Panc1 (cell line): ENCODE measurements at places on chromosomes 12 and 14. TPM values are rescaled to one million over a fixed set of nuclear protein-coding genes. Genes with fewer than 3 reads are reported as not detected.

The HCFC2 gene
- total RNA-seq: 8.5 TPM

The ATXN7L3B gene
- total RNA-seq: 18.0 TPM

The LRTM2 gene
- total RNA-seq: not detected

DNA sequence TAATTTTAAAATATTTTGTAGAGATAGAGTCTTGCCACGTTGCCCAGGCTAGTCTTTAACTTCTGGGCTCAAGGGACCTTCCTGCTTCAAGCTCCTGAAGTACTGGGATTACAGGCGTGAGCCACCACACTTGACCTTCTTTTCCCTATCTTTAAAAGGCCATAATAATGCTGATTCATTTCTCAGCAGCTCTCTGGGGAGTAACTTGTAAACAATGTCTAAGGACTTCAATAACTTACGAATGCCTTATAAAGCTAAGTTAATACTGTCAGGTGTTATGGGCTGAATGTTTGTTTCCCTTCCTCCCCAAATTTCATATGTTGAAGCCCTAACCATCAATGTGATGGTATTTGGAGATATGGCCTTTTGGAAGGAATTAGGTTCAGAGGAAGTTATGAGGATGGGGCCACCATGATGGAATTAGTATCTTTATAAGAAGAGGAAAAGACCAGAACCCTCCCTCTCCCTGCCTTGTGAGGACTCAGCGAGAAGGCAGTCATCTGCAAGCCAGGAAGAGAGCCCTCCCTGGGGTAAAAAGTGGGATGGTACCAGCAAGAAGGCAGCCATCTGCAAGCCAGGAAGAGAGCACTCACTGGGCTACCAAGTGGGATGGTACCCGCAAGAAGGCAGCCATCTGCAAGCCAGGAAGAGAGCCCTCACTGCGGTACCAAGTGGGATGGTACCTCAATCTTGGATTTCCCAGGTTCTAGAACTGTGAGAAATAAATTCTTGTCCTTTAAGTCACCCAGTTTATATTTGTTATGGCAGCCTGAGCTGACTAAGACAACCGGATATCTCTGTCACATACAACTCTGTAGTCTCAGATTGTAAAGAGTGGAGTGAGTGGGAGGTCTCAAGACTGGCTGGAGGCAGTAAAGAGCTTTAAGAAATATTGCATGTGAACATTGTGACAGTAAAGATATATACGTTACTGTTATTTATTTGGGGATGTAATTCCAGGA, 16.3 kb upstream of the YBX3 start:
- no peaks in the 10 kb centered on the region for H3K4me1 ChIP-seq
- no peaks in the 10 kb centered on the region for H3K36me3 ChIP-seq
- H3K27ac ChIP-seq: no peak overlapping the region
- H3K4me3 ChIP-seq: no peak overlapping the region

DNA sequence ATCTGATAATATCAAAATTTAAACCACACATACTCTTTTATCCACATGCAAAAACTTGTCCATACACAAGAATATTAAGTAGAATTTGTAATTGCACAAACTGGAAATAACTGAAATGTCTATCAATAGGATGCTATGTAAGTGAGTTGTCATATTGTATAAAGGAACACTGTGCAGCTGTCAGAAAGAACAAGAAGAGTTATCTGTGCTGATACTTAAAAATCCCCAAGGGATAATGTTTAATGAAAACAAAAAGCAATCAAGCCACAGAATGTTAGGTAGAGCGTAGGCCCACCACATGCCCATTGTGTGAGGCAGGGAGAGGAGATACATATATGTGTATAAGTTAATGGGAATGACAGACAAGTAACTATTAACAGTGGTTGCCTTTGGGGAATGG, 25.9 kb upstream of the HIGD1C start:
- H3K27me3 ChIP-seq: no peaks in the 10 kb centered on the region
- DNase-seq: no peak
- H3K4me3 ChIP-seq: no peak overlapping the region

DNA sequence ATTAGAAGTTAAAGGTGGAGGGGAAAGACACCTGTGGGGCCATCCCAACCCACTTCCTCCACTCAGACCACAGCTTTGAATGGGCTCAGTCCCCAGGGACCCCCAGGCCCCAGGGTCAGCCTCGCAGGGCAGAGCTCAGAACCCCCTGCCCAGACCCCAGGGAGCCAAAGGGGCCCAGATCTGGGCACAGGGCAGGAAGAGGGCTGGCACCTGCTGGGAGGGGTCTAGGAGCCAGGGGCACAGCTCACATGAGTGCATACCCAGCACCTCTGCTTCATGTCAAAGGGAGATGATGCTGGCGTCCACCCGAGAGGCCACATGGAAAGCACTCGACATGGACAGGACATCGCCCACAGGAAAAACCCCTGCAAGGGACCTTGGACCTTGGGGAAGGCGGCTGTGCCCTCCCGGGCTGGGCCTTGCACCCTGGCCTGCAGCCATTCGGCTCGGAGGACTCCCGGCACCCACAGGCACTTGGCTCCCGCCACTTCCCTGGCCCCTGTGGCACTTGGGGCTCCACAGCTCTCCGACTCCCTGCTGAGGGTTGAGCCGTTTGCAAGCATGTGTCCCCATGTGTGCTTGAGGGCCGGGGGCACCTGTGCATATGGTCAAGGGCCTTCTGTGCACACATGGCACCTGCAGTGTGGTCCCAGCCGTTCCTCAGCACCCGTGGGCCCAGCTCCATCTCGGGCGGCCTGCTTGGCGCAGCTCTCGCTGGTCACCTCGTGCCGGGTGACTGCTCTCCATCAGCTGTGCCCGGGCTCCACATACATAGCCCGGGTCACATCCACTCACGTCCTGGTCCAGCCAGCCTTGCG, 7.8 kb upstream of the AMN start:
- H3K27ac ChIP-seq: no peak overlapping the region
- no peak overlapping the region for H3K4me3 ChIP-seq
- no peaks in the 10 kb centered on the region for H3K27me3 ChIP-seq
- H3K4me1 ChIP-seq: no peaks in the 10 kb centered on the region

The AICDA gene
- total RNA-seq: not detected

- no peaks in the 10 kb centered on the region for H3K4me1 ChIP-seq
- DNase-seq: no peak
- no peak overlapping the region for H3K4me3 ChIP-seq
- H3K36me3 ChIP-seq: no peaks in the 10 kb centered on the region
These were observed 21.2 kb upstream of the RDH16 start for GRCh38 chr12:56978397-56979138.

The AQP2 gene
- total RNA-seq: 0.36 TPM

The OR10G3 gene
- not detected for total RNA-seq

DNA sequence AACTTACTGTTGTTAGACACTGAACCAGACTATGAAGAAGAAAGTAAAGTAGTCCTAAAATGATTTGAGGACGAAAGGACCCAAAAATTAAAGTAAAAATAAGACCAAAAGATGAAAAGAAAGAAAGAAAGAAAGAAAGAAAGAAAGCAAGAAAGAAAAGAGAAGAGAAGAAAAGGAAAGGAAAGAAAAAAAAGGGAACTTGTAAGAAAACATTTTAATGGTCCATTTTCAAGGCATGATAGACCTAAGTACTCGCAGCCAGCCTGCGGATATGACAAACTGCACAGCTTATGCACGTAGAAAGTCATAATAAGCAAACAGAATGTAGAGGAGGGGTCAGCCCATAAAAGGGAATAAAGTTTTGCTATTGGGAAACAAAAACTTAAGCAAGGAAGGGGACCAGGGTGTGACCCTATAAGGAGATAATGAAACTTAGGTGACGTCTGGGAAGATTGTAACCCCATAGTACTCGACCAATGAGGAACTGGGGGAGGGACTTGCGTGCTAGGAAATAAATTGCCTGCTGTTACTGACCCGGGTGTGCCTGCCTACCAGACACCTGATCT, 59.7 kb downstream of the APOBEC1 start:
- no peak overlapping the region for H3K27ac ChIP-seq
- H3K4me1 ChIP-seq: no peaks in the 10 kb centered on the region
- H3K36me3 ChIP-seq: no peaks in the 10 kb centered on the region

DNA sequence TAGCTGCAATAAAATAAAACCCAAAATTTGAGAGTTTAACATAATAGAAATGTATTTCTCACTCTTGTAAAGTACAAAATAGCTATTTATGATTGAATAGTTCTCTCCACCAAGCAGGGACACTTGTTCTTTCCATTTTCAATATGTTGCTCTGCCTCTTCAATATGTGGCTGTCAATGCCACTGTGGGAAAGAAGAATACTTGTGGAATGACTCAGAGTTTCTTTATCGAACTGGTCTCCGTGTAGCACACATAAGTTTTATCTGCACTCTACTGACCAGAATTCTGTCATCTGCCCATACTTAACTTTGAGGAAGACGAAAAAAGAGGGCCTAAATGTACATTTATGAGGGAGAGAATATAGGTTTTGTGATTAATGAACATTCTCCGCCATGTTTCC, 256.9 kb downstream of the ATXN7L3B start:
- no peak overlapping the region for H3K27ac ChIP-seq
- no peaks in the 10 kb centered on the region for H3K4me1 ChIP-seq
- no peak for DNase-seq
- no peaks in the 10 kb centered on the region for H3K27me3 ChIP-seq

DNA sequence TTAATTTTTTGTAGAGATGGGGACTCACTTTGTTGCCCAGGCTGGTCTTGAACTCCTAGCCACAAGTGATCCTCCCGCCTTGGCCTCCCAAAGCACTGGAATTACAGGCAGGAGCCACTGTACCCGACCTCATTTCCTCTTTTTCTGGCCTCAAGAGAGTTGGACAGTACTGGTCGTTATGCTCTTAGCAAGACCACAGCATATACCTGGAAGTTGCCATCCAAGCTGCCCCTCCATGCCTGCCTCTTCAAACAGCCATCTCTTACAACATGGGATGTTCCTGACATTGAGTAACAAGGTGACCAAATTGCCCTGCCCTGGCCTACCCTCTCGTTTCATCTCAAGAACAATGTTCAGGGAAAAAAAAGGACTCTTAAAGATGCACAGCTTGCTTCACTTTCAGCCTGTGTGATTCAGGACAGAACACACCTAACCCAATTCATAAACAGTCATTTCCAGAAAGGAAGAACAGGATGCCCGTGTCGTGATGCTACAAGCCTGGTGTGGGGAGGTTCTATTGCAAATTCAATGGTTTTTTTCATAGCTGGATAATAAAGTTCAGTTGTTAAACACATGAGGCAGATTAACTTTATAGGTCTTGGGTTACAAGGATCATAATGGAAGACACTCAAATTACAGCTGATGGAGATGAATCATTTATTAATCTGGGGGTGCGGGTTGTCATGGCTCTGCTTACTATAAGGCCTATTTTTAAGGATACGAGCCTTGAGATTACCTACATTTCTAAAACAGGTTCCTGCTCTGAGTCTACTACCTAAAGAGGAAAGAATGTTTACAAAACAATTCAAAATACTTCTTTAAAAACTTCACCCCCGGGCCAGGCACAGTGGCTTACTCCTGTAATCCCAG, 11.9 kb downstream of the GLTP start:
- H3K4me3 ChIP-seq: no peak overlapping the region
- no peaks in the 10 kb centered on the region for H3K36me3 ChIP-seq

GRCh38 chr14:70982200-70982599, 74.9 kb downstream of the PCNX1 start:
- no peak overlapping the region for H3K4me3 ChIP-seq
- H3K36me3 ChIP-seq: peaks cover 3% of the 10 kb centered on the region
- H3K27ac ChIP-seq: no peak overlapping the region
- no peaks in the 10 kb centered on the region for H3K4me1 ChIP-seq
- DNase-seq: no peak
- H3K27me3 ChIP-seq: no peaks in the 10 kb centered on the region

- DNase-seq: no peak
- H3K27ac ChIP-seq: no peak overlapping the region
- no peaks in the 10 kb centered on the region for H3K27me3 ChIP-seq
- H3K4me3 ChIP-seq: no peak overlapping the region
These were observed 49.3 kb downstream of the EEA1 start for GRCh38 chr12:92879698-92880322.

DNA sequence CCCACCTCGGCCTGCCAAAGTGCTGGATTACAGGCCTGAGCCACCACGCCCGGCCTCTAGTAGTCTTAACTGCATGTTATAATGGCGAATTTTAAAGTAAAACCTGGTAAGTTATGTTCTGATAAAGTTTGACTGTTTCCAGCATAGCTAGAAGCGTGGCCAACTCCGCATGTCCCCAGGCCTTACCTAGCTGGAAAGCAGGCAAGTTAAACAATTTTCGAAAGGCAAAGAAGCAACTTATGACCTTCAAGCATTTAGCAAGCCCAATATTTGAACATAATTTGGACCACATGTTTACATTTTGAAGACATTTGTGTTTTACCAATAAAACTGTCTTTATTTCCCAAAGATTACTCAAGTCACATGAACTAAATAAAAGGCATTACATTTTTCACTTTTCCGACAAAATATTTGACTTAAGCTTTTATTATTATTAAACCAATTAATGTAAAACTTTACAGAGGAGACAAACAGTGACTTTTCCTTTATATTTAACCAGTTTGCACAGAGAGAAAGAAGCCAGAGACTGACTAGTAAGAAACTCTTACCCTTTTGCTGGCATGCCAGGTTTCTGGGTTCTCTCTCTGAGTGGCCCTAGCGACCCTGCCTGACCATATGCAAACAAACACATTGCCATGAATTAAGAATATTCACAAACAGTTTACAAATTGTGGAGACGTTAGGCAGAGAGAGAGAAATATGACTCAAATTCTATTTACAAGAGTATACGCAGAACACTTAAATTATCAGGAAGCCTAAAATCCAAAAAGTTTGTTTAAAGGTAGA, 106.3 kb downstream of the RIN3 start:
- no peaks in the 10 kb centered on the region for H3K27me3 ChIP-seq
- no peak for DNase-seq
- no peaks in the 10 kb centered on the region for H3K36me3 ChIP-seq

DNA sequence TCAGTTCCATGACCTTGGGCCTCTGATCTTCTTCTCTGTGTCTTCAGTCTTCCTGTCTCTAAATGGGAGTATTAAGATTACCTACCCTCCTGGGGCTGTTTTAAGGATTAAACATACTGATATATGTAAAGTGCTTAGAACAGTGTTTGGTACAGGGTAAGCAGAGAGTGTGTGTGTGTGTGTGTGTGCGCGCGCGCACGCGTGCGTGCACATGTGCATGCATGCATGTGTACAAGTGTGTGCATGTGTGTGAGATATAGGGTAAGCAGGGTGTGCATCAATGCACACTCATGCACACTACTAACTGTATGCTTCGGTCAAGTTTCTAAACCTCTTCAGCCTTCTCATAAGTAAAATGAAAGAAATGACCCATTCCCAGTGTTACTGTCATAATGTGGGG, 196.6 kb downstream of the NTF3 start:
- no peak overlapping the region for H3K27ac ChIP-seq
- H3K4me1 ChIP-seq: no peaks in the 10 kb centered on the region
- H3K36me3 ChIP-seq: no peaks in the 10 kb centered on the region
- DNase-seq: no peak
- no peak overlapping the region for H3K4me3 ChIP-seq
- H3K27me3 ChIP-seq: peaks cover 2% of the 10 kb centered on the region; the same call in 1 of the 2 replicates

The CSRP2 gene
- total RNA-seq: 7.8 TPM
